ENCODE measurements at places on chromosomes 2 and 18. TPM values are rescaled to one million over a fixed set of nuclear protein-coding genes. Genes with fewer than 3 reads are reported as not detected.

KCNJ3 gene
- not detected for polyA plus RNA-seq

- H3K27me3 ChIP-seq: no peaks in the 10 kb centered on the region
- DNase-seq: no peak
- H3K27ac ChIP-seq: no peak overlapping the region
- no peak overlapping the region for H3K4me3 ChIP-seq
Measured at GRCh38 chr2:235843591-235844395, 324.4 kb downstream of the GBX2 start.

SPIRE1 gene
- polyA plus RNA-seq: 13.1 TPM

DNA sequence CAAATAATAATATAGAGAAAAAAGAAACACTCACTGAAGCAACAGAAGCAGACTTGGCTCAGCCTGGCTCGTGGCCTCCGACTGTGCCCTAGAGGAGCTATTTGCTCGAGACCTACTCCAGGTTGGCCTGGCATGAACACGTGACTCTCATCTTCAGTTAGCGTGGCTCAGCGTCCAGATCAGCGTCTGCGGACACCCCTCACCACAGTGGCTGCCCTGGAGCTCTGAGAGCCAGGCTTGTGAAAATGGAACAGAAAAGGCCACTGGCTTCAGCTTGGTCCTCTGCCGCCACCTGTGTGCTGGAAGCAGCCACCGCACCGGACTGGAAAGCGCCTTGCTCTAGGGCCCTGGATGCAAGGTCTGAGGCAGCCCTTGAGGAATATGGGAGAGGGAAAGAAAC is 1184.0 kb upstream of the GYPC start:
- H3K27me3 ChIP-seq: no peaks in the 10 kb centered on the region
- H3K4me3 ChIP-seq: no peak overlapping the region
- no peak overlapping the region for H3K27ac ChIP-seq
- H3K36me3 ChIP-seq: no peaks in the 10 kb centered on the region

CHN1 gene
- polyA plus RNA-seq: 20.1 TPM

CYBRD1 gene
- polyA plus RNA-seq: 23.1 TPM

GRCh38 chr2:21972586-21972985 is 848.8 kb downstream of the TDRD15 start:
- H3K36me3 ChIP-seq: no peaks in the 10 kb centered on the region
- no peaks in the 10 kb centered on the region for H3K4me1 ChIP-seq
- H3K27ac ChIP-seq: no peak overlapping the region
- no peak overlapping the region for H3K4me3 ChIP-seq
- H3K27me3 ChIP-seq: no peaks in the 10 kb centered on the region

- no peak overlapping the region for H3K4me3 ChIP-seq
- H3K36me3 ChIP-seq: no peaks in the 10 kb centered on the region
- peak; percentile 13 for DNase-seq
Measured at GRCh38 chr18:48904091-48904490, 46.7 kb downstream of the SMAD7 start.

VWA3B gene
- not detected for polyA plus RNA-seq

GRCh38 chr2:240645801-240646175 is 20.5 kb downstream of the GPR35 start:
- no peaks in the 10 kb centered on the region for H3K27me3 ChIP-seq
- no peaks in the 10 kb centered on the region for H3K36me3 ChIP-seq
- DNase-seq: no peak
- no peaks in the 10 kb centered on the region for H3K4me1 ChIP-seq
- no peak overlapping the region for H3K27ac ChIP-seq

NPPC gene
- polyA plus RNA-seq: not detected

GRCh38 chr2:220318508-220318907 is 691.1 kb downstream of the SLC4A3 start:
- no peak overlapping the region for H3K27ac ChIP-seq
- H3K27me3 ChIP-seq: no peaks in the 10 kb centered on the region
- H3K4me3 ChIP-seq: no peak overlapping the region
- no peak for DNase-seq
- no peaks in the 10 kb centered on the region for H3K4me1 ChIP-seq
- H3K36me3 ChIP-seq: no peaks in the 10 kb centered on the region

ARHGAP15 gene
- polyA plus RNA-seq: not detected

POTEC gene
- not detected for polyA plus RNA-seq

DNA sequence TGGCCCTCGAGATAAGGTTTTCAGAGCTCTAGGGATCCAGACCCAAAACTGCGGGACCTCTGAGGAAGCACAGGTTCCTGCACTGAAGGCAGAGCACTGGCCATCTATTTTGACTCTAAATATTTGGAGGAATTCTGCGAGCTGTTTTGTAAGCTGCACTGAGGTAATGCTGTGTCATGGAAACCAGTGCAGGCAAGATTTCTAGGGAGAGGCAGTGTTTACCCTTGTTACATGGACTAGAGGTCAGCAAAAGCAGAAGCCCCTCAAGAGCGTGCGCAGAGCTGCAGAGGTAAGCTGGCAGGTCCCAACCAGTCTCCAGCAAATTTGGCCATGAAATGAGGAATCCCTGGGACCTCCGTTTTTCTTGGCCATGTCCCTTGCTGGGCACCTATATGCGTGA is 137.3 kb downstream of the RNF152 start:
- no peaks in the 10 kb centered on the region for H3K27me3 ChIP-seq
- no peak overlapping the region for H3K27ac ChIP-seq
- H3K4me1 ChIP-seq: no peaks in the 10 kb centered on the region
- no peaks in the 10 kb centered on the region for H3K36me3 ChIP-seq

KLF11 gene
- 10.2 TPM for polyA plus RNA-seq

GRCh38 chr18:58310517-58310916 is 266.5 kb downstream of the NEDD4L start:
- no peak overlapping the region for H3K4me3 ChIP-seq
- H3K27me3 ChIP-seq: no peaks in the 10 kb centered on the region
- no peak overlapping the region for H3K27ac ChIP-seq
- no peak for DNase-seq

DNA sequence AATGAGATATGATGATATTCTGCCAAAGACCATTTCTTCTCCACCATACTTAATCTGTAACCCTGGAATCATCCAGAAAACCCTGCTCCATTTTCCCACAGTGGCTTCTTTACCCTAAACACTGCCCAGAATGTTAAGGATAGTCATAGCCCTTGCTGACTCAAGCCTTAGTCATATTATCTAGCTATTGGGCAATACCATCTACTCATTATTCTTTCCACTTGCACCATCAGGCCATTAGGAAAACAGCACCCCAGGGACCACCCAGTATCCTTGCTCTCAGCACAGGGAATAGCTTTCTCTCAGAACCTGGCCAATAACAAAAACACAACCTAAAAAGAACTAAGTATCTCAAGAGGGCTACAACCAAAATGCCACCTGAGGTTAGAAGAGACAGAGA is 445.7 kb upstream of the SLC14A2 start:
- H3K27ac ChIP-seq: no peak overlapping the region
- no peak overlapping the region for H3K4me3 ChIP-seq
- DNase-seq: no peak
- H3K4me1 ChIP-seq: no peaks in the 10 kb centered on the region
- H3K27me3 ChIP-seq: no peaks in the 10 kb centered on the region

ZSWIM2 gene
- not detected for polyA plus RNA-seq

DNA sequence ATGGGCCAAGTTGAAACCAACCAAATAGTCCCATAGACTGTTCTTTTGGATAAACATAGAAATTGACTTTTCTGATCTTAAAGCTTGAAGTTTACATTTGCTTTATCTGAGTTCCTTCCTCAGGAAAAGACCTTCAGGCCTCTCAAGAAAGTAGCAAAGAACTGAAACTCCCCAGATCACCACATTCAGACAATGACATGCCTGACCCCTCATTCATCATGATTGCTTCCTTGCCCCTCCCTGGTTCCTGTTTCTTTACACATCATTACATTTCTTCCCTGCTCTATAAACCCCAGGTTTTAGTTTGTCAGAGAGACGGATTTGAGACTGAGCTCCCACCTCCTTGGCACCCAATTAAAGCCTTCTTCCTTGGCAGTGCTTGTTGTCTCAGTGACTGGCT is 83.6 kb upstream of the ST3GAL5 start:
- H3K27me3 ChIP-seq: peaks cover 14% of the 10 kb centered on the region
- H3K4me1 ChIP-seq: no peaks in the 10 kb centered on the region
- no peak overlapping the region for H3K27ac ChIP-seq
- H3K36me3 ChIP-seq: no peaks in the 10 kb centered on the region

Measured in endothelial cell of umbilical vein (primary cell).